GM04503 (cell line): ENCODE measurements at places on chromosomes 13 and 19.
A peak's percentile ranks its signal among the peaks of the same experiment; 100 is the strongest.

GRCh38 chr19:4647676-4648644 is 8.6 kb downstream of the TNFAIP8L1 start:
- no peak for DNase-seq

GRCh38 chr13:44024846-44025195 is 145.1 kb downstream of the LACC1 start:
- DNase-seq: no peak

GRCh38 chr19:33000510-33000909 is 28.5 kb downstream of the FAAP24 start:
- DNase-seq: no peak

DNA sequence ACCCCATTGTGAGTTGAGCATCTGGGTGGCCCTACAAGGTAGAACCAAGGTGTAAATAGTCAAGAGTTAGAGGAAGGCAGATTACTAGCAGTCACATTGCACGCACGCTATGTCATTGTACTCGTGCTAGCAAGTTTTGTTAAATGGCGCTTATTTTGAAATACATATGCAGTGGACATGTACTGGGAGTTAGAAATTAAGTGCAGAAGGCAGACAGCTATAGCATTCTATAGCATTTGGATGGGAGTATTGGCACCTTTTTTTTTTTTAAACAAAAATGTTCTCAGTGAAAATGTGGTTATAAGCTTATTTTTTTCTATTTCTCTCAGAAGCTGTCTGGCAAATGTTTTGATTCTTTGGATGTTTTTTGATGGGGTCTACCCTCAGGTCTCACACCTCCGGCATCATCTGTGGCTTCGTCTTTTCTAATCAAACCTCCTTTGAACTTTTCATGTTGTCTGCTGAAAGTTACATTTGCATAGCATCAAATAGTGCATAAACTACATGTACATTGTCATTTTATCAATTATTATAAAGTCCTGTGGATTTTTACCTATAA is 68.1 kb downstream of the ARHGEF7 start:
- no peak for DNase-seq

DNA sequence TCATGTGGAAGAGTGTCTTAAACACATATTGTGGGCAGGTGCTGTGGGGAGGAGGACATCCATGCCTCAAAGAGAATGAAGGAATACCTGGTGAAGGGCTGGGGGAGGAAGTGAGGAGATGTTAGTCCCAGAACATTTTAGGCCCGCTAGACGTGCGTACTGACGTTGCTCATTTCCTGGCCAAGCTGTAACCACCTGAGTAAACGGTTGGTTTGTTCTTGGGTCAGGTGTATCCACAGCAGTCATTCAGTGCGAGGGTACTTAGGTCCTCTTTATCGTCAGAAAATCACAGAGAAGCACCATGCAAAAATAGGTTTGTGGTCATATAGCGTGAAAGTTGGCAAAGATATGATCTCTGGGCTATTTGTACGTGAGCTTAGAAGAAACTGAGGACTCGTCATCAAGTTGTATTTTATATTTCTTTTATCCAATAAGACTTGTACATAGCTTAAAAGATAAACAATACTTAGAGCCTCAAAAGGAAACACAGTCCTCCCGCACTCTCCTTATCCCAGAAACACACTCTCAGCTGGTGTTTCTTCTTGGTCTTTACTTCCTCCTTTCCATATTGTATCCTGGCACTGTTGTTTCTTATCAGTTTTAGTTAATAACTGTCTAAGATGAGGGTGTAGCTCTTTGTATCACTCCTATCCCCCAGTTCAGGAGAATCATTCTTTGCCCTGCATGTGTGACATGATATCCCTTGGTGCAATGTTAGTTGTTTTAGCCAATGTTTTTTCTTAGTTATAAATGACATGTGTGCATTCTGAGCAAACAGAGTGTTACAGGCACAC is 52.0 kb downstream of the ARHGEF7 start:
- DNase-seq: no peak

DNA sequence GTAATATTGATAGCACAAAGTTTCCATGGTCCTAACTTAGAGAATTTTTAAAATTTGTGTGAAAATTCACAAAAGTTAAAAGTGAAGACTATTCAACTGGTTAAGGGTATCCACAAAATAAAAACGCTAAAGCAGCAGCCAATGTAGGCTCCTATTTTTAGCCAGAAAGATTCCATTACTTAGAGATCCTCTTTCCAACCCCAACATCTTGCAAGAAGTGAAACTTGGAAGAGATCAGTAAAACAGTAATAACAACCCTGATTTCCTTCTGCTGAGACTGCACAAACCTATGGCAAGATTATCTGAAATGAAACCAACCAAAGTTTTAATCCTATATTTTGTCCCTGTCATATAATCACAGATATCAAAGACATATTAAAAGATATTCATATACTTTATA is 8.5 kb downstream of the TBC1D4 start:
- DNase-seq: no peak

GRCh38 chr19:39190768-39191167 is 6.0 kb upstream of the NCCRP1 start:
- DNase-seq: no peak

GRCh38 chr13:41463838-41464602 is 6.7 kb downstream of the RGCC start:
- no peak for DNase-seq

DNA sequence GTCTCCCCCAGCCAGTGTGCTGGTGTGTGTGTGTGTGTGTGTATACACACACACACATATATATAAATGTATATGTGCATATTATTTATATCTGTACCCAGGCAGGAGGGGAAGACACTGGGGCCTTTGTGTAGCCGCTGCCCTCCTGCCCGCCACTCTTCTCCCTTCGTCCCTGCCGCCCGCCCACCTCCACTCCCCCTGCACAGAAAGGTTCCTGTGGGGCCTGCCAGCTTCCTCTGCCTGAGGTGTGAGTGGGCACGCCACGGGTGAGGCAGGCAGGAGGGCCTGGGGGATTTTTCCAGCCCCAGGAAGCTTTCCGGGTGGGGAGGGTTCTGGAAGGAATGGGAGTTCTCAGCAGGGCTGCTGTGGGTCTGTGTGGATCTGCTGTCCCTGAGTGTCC is 6.9 kb downstream of the IRF2BP1 start:
- DNase-seq: no peak

DNA sequence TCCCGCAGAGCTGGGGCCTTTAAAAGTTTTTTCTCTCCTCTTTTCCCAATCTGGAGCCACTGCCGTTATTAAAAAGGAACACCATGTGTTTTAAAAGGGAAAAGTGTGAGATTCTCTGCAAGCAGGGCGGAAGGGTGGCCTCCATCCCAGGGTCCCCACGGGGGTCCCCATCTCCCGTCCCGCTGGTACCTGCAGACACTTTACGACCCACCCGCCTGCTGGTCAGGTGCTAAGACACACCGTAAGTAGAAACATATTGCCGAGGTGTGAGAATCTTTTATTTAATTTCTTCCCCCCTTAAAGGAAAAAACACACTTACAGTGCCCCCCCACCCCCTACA is 1.8 kb downstream of the CRLF1 start:
- DNase-seq: no peak

GRCh38 chr19:17950310-17951156 is 16.4 kb upstream of the KCNN1 start:
- no peak for DNase-seq

GRCh38 chr13:45899406-45899805 is 47.9 kb upstream of the SIAH3 start:
- no peak for DNase-seq

DNA sequence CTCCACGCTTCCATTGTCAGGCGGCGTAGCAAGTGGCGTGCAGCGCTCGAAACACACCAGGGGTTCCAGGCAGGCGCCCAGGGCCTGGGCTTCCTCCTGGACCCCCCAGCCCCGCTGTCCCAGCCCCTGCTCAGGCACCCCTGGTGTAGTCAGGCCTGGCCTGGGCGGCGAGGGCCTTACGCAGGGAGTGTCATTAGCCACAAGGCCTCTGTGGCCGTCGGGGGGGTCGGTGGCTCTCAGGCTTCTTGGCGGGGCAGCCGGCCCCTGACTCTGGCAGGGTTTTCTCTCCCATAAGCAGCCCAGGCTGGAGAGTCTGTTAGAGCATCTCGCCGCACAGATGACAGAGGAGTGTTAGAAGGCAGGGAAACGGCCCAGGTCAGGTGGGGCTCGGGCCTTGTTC is 116.7 kb downstream of the KDM4B start:
- DNase-seq: no peak

- DNase-seq: peak; percentile 24
These were observed 293.3 kb upstream of the MAB21L1 start for GRCh38 chr13:35769812-35770211.

- no peak for DNase-seq
These were observed 201.2 kb downstream of the GGACT start for GRCh38 chr13:100387416-100387815.

DNA sequence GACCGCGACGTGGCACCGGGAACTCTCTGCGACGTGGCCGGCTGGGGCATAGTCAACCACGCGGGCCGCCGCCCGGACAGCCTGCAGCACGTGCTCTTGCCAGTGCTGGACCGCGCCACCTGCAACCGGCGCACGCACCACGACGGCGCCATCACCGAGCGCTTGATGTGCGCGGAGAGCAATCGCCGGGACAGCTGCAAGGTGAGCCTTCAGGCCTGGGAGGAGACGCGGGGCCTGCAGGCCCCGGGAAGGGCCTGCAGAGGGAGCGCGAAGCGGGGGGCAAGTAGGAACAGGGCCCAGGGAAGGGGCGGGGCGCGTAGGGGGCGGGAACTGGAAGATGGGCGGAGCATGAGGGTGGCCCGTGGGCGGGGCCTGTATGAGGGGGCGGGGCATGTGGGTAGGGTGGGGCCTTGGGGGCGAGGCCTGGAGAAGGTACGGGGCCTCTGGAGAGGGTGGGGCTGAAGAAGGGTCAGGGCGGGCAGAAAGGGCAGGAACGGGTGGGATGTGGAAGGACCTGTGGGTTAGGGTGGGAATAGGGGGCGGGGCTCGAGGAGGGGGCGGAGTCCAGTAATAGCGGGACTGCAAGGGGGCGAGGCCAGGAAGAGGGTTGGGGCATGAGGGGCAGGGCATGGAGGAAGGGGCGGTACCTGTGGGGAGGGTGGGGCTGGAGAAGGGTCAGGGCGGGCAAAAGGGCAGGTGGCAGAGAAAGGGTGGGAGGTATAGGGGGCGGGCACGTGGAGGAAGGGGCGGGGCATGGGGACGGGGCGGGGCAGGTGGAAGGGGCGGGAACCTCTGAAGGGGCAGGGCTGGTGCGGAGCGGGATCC is 2.5 kb downstream of the CFD start:
- DNase-seq: no peak

- DNase-seq: no peak
These were observed 258.7 kb upstream of the GPC6 start for GRCh38 chr13:92967923-92968322.

DNA sequence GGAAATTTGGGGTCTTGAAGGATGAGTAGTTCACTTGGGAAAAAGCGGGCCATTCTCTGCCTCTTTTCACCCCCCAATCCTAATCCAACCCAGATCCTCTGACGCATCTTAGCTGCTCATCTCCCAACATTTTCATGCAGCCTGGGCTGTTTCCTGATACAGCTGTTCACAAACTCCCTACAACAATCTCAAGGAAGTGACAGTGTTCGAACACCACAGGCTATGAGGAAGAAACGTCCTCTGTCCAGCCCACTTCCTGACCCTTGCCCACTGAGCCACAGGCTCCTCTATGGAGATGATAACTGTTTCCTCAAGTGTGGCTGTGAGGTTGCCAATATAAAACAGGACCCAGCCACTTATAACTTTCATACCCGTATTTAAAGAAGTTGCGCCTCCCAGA is 16.2 kb downstream of the LMTK3 start:
- no peak for DNase-seq

DNA sequence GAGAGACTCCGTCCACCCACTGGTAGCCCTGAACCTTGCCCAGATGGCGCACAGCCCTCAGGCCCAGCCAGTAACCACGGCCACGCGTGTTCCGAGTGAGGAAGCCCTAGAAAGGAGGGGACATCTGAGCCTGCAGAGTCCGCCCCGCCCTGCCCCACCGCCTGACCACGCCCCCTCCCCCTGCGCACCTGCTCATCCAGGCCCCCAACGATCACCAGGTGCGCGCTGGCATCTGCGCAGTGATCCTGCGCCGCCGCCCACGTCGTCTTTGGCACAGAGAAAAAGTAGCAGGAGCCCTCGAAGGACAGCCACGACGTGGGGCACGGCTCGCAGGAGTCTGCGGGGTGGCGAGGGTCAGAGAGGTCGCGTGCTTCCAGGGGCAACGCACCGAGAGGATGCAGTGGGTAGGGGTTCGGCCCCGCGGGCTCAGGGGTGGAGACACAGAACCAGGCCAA is 2.1 kb downstream of the CLEC4G start:
- DNase-seq: no peak

DNA sequence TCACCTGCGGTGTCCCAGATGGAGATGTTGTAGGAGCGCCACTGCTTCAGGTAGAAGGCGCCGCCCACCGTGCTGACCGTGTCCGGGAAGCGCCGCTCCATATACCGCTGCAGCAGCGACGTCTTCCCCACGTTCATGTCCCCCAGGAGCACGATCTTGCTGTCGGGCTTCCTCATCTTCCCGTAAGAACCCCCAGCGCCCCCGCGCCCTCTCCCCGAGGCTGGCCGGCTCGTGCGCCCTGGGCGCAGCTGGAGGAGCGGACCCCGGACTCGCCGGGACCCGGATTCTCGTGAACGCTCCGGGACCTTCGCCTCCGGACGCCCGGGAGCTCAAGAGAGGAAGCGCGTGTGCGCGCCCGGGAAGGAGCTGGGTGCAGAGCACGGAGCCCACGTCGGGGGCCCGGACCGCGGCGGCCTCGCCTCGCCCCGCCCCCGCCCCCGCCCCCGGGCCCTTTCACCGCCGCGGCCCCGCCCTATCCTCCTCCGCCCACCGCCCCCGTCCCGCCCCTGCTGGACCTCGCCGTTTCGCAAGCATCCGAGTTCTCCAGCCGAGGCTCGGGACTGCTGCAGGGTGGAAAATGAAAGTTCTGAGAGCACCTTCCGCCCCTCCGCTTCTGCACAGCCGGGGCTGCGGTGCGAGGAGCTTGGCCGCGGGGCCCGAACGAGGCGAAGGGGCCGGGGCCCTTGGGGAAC is at the start of gene RAB20:
Gene RAB20, minus strand, starts transcription at position 379 of the 692 bp plus-strand sequence. Its CDS starts 203 bp downstream, at position 176.
- DNase-seq: no peak

- no peak for DNase-seq
These were observed 665.6 kb upstream of the ARGLU1 start for GRCh38 chr13:107233541-107233940.

DNA sequence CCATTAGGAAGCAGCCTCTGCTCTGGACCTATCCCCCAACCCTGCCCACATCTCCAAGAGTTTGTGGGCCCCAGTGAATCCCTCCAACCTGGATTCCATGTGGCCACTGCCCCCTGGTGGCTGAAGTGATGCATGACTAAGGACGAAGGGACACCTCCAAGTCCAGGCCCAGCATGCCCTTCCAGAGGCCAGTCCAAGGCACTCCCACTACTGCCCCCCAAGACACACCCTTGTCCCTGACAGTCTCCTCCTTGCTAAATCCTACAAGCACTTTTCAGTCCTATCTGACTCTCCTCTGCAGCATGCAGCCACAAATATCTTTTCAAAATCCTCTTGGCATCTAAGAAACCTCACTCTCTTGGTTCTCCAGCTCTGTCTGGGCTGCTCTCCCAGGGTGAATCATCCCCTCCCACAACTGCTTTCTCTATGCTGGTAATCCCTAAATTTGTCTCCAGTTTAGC is 33.0 kb downstream of the DEDD2 start:
- DNase-seq: peak; percentile 85

GRCh38 chr19:3573858-3574637 is 1.3 kb downstream of the HMG20B start:
- DNase-seq: peak; percentile 43
